ENCODE measurements at places on chromosomes 1 and 21.

DNA sequence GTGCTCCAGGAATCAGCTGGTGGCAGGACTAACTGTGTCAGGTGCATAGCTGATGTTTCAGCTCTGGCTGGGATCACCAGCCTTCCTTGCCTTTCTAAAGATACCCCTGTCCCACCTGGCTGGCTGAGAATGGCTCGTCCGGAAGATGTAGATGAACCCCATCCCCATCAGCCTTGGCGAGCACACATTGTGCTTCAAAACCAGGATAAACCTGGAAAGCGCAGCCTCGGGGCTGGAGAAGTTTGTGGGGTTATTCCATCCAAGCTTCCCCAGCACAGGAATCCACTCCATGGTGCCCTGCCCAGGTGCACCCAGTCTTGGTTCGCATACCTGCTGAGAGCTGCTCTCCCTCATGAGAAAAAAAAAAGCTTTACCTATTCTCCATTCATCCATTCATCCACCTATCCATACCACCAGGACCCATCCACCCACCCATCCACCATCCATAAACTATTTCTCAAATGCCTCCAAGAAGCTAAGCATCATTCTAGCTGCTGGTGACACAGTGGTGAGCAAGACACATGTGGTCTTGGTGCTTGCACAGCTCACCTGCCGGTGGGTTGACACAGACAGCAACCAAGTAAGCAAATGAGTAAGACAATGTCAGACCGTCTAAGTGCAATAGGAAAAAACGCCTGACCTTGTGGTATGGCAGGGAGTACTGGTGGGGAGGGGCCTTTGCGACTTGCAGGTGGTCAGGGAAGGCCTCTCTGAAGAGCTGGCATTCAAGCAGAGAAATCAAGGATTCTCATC, 94.0 kb downstream of the DMRTB1 start:
- DNase-seq: no peak

DNA sequence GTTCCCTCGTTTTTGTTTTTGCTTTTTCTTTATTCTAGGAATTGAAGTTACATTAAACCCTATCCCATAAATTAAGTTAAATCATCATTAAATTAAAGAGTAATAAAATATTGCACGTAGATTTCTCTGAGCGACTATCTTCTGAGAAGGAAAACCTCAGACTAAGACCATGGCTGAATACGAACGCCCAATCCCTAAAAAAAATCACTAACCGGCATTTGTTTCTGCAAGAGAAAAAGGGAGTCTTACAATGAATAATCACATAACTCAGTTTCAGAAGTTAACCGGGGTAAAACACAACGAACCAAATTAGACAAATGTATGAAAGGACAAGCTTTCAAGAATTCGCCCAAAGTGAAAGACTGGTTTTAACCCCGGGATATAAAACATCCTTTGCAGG, 1.3 kb downstream of the PIK3R3 start:
- no peak for DNase-seq

DNA sequence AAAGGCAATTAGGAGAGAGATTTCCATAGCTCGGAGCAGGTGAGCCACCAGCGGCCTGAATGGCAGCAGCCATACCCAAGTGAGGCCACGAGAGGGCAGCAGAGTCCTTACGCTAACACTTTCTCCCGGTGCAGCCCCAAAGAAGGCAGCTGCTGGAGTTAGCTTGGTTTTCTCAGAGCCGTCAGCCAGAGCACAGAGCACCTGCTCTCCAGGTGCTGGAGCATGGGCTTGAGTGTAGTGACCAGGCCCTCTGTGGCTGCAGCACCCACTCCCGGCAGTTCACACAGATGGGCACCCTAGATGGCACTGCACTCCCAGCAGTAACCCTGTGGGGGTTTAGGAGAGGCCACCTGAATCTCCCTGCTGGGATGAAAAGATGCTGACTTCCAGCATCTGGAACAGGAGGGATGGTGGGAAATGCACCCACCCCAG, 45.8 kb downstream of the TMCC2 start:
- DNase-seq: peak; percentile 90

DNA sequence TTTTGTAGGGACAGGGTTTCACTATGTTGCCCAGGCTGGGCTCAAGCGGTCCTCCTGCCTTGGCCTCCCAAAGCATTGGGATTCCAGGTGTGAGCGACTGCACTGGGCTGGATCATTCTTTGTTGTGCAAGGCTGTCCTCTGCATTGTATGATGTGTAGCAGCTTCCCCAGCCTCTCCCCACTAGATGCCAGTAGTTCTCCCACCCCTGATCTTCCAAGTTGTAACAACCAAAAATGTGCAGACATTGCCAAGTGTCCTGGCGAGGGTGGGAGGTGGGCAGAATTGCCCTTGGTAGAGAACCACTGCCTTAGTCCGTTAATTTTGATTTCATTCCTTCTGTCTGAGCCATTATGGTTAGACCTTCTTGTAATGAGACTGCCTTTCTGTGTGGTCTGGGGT, 7.2 kb downstream of the GALNT2 start:
- DNase-seq: no peak

DNA sequence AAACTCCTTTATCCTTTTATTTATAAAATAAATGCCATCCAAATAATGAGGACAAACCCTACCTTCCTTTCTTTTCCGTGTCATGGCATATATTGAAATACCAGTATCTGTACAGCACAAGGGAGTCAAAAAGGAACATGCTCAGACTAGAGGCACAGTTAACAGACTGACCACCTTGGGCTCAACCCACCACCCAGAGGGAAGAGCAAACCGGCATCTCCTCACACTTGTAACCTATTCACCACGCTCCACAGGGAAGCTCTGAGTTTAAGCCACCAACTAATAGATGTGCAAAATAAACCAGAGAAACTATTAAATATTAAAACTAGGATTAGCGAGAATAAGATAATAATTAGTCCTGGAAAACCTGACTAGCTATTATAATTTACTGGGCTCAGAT, 112.7 kb downstream of the SIPA1L2 start:
- DNase-seq: no peak

- no peak for DNase-seq
These were observed 924 bp downstream of the HMCN1 start for GRCh38 chr1:185734929-185735700.

- DNase-seq: no peak
These were observed 19.8 kb downstream of the LHX4 start for GRCh38 chr1:180249725-180250498.

- DNase-seq: no peak
These were observed 239.8 kb downstream of the TRABD2B start for GRCh38 chr1:47757226-47757975.

- DNase-seq: no peak
These were observed 7.6 kb upstream of the OTUD7B start for GRCh38 chr1:150018165-150018564.

DNA sequence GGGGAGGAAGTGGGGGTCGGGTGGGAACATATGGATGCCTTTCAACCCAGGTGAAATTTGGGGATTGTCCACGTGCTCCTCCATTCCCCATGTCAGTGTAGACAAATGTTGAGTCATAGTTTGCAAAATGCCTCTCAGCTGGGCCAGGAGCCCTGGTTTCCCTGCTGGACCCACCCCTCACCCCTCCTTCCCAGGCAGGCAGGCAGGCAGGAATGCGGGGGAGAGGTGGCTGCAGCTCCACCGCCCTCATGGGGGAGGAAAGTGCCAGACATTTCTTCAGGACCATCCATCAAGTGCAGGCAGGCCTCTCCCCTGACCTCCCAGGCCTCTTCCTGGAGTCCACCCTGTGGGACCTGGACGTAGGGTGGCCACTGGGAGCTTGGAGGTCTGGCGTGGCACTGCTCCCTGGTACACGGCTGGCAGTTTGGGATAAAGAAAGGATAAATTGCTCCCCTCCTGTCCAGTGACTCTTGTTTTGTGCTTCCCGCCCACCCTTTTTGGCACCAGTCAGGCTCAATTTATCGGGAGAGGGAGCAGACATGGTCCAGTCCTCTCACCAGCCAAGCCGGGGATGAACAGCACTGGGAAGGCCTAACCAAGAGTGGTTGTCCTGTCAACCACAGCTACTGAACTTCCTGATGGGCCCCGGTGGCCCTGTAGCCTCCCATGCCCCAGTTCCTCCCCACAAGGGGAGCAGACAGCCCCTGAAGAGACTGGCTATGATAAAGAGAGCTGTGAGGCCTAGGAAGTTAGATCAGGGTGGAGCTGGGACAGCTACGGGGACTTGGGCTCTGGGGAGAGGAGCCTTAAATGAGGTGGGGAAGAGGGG, 18.9 kb downstream of the NPR1 start:
- DNase-seq: peak; percentile 88

DNA sequence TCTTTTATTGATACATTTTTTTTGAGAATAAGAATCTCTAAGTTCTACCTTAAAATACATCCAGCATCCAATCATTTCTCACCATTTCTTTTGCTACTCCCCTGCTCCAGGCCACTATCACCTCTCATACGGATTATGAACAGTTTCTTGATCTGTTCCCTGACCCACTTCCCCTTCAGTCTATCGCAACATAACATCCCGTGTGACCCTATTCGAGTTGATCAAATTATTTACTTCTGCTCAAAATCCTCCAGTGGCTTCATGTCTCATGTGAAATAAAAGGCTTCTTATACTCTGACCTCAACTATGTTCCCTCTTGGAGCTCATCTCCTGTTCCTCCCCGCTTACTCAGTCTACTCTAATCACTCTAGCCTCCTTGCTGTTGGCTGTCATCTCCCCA, 5.2 kb downstream of the ALG14 start:
- DNase-seq: no peak

GRCh38 chr1:61289232-61290098, 207.1 kb downstream of the NFIA start:
- no peak for DNase-seq

DNA sequence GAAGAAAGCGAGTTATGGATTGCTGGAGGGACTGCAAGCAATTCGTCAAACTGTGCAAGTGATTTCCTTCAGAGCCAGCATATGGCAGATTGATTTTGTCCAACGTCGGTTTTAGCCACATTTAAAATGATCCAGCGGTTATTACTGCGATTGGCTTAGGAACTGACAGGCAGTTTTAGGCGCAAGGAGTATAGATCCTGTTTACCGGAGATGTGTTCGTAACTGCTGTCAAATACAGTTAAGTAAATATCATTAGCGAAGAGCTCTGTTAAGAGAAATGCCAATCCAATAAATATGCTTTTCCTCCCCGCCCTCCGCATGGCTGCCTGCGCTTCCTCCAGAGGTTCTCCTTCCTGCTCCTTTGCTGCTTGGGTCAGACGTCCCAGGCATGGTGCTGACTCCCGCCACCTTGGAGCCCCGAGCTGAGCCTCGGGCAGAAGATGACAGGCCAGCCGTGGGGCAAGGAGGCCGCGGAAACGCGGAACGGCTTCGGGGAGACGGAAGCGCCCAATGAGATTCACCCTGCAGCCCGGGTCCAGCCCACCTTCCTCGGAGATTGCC, 9.4 kb upstream of the BARHL2 start:
- DNase-seq: no peak

DNA sequence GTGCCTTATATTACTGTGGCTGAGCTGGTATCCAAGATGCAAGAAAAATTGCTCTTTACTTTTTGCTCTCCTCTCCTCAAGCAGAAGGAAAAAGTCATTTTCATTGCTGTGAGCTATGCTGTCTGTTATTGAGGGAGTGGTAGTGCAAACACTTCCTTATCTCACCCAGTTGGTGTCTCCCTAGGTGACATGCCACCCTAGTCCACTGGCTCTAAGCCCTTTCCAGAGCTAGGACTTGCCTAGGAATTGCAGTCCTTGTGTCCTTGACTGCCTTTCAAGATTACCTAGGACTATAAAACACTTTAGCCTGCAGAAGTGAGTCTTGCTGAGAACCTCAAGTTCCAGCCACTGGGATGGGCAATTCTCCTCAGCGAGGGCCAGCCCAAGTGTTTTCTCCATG, 458.3 kb downstream of the MRPL39 start:
- no peak for DNase-seq

DNA sequence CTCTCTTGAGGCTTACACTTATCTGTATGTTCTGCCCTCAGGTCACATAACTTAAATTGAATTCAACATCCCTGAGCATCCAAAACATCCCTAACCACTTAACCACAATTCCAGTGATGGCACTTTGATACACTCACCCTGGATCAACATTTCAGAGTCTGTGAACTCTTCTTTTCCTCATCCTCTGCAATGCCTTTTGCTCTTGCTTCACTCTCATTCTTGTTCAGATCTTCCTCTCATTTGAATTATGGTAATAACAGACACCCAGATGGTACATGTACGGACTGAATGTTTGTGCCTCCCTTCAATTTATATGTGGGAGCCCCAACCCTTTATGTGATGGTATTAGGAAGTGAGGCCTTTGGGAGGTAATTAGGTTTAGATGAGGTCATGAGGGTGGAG, 33.4 kb downstream of the PTGER3 start:
- no peak for DNase-seq

GRCh38 chr1:20497506-20497905, 10.4 kb downstream of the MUL1 start:
- DNase-seq: no peak

GRCh38 chr1:114206392-114206791, 52.7 kb upstream of the SYT6 start:
- DNase-seq: no peak

- no peak for DNase-seq
These were observed 38.7 kb downstream of the CACHD1 start for GRCh38 chr1:64508629-64509028.

GRCh38 chr21:32977216-32977615, 48.5 kb upstream of the OLIG2 start:
- DNase-seq: no peak

- DNase-seq: no peak
These were observed 9.2 kb upstream of the SNAPIN start for GRCh38 chr1:153649137-153649862.

DNA sequence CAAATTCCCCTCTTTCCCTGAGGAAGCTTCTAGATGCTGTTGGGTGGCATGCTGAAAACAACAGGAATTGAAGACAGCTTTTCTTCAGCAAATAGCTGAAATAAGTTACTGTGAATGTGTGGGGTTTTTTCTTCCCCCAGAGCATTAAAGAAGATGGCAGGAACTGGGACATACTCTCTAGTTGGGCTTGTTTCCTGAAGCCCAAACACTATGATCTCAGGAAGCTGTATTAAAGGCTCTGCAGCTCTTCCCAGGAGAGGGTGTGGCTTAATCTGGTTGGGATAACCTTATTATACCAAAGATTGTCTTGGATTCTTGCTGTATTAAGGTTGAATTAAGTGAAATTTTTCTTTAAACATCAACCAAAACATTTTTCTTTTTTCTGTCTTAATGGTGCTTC, 64.9 kb upstream of the LMO4 start:
- no peak for DNase-seq

DNA sequence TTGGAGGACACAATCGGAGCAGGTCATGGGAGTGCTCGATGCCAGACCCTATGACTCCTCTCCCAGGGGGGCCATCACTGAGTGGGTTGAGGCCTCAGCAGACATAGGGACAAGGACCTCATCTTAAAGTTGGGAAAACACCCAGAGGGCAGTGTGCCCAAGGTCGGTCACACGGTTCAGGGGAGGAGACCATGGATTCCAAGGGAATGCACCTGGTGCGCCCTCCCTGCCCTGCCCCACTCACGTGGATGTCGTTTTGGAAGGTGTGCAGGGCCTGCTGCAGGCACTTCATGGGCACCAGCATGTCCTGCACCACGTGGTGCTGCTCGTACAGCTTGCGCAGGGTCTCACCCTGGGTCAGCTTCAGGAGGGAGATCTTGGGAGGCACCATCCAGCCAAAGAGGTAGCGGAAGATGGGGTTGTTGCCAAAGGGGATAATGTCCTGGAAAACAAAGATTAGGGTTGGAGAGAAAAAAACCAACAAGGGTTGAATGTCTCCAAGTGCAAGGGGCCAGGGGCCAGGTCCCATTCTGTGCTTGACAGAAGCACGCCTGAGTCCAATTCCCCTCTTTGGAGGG, 33.1 kb downstream of the DHCR24 start:
- DNase-seq: no peak

- no peak for DNase-seq
These were observed 21.6 kb upstream of the GPR137B start for GRCh38 chr1:236120721-236121153.

- DNase-seq: no peak
These were observed 2.1 kb downstream of the CLSTN1 start for GRCh38 chr1:9821710-9822109.
